ENCODE measurements at places on chromosomes 5 and 9. TPM values are rescaled to one million over a fixed set of nuclear protein-coding genes. Genes with fewer than 3 reads are reported as not detected.

DNA sequence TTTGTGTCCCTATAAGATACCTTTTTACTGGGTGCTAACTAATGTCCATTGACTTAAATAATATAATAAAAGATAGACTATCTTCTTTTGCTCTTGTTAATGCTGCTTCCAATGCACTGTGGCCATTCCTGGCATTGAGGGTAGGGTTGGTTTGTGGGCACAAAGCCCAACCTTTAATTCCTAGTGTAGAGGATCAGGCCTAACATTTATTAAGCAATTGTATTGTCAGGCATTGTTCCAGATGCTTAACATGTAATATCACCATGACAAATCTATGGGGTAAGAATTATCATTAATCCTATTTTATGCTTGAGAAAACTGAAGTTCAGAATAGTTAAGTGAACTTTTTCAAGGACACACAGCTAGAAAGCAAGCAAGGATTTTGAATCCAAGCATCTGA, 60.4 kb upstream of the GPBP1 start:
- no peak for DNase-seq

GRCh38 chr9:110975969-110976368, 62.3 kb downstream of the LPAR1 start:
- DNase-seq = no peak

F2RL1 gene
- polyA plus RNA-seq = 38.2 TPM

- DNase-seq = no peak
Measured at GRCh38 chr9:75858497-75859092, 31.9 kb upstream of the PCSK5 start.

- no peak for DNase-seq
Measured at GRCh38 chr9:16026886-16027285, 474.0 kb downstream of the CCDC171 start.

DNA sequence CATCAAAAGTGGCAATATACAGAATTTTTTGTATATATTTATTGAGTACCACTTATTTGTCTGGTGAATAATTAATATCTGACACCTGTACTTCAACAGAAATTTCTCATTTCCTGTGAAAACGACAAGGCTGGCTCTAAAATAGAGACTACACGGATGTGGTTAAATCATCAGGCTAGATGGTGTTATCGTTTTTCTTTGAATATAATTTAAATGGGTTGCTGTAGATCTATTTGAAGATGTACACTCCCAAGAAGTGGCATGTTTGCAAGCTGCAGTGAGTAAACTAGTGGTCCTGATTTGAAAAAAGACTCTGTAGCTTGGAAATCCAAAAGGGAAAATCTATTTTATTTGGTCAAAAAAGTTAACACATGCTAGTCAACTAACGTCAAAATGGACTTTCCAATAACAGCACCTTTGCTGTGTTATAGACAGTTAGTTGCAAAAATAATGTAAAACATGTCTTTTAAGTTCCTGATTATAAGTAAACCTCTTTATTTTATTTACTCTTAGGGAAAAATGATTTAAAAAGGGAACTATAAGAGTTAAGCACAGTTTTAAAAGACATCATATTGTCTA, 13.8 kb downstream of the ST8SIA4 start:
- DNase-seq = no peak

- no peak for DNase-seq
Measured at GRCh38 chr5:57598756-57599155, 116.1 kb upstream of the ACTBL2 start.

- no peak for DNase-seq
Measured at GRCh38 chr5:51391175-51391574, 7.9 kb downstream of the ISL1 start.

SLCO4C1 gene
- polyA plus RNA-seq = 27.7 TPM

PCDHGB6 gene
- polyA plus RNA-seq = 6.6 TPM

DNA sequence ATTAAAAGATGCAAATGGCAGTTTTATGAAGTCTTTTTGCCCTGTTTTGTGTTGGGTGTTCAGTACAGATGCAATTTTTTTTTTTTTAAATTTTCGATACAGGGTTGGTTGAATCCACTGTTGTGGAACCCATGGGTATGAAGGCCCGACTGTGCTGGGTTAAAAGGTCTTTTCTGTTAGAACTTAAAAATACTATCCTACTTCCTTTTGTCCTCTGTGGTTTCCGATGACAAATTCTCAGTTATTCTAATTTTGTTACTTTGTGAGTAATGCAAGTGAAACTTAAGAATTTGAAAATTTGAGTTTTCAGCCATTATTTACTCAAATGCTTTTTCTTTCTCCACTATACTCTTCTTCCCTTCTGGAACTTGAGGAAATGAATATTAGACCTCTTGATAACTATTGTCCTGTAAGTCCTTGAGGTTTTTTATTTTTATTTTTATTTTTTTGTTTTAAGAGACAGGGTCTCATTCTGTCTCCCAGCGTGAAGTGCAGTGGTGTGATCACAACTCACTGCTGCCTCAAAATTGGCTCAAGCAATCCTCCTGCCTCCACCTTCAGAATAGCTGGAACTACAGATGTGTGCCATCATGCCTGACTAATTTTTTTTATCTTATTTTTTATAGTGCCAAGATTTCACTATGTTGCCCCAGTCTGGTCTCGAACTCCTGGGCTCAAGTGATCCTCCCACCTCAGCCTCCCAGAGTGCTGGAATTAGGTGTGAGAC, 67.5 kb downstream of the ZCCHC7 start:
- DNase-seq = no peak

FOXD4L5 gene
- polyA plus RNA-seq = 0.10 TPM

DNA sequence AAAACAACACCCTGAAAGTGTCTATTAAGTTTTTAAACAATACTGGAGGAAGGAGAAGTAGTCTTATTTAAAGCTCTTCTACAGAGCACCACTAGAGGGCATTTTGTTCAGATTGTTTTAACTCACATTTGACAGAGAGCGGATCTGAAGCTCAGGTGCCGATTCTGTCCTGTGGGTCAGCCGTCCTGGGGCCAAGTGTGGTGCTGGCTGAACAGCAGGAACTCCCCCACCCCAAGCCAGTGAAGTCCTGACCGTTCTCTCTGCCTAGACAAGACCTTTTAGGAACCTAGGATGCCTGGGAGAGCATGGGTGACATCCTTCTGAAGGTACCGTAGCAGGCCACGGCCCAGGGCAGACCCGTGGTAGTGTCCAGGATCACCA, 3.9 kb downstream of the EXOC3 start:
- DNase-seq = no peak

AGXT2 gene
- polyA plus RNA-seq = 80.5 TPM

DNA sequence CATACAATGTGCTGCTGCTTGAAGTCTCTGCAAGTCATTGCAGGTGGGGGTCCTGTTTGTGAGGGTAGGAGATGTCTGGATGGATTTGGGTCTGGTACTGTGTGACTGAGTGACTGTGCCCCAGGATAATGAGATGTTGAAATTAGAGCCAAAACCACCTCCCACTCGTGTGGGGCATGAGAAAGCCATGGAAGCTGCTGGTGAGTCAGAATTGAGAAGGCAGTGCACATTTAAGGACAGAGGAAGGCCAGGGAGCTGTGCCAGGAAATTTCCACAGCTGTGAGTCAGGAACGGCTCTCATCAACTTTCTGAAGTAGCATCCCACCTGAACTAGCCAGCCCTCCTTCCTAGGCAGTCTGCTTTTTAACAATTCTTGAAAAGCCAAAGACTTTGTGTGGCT, 229.8 kb downstream of the DRD1 start:
- DNase-seq = no peak

INSL4 gene
- polyA plus RNA-seq = not detected

IFNE gene
- 0.08 TPM for polyA plus RNA-seq

TSSK1B gene
- not detected for polyA plus RNA-seq

DNA sequence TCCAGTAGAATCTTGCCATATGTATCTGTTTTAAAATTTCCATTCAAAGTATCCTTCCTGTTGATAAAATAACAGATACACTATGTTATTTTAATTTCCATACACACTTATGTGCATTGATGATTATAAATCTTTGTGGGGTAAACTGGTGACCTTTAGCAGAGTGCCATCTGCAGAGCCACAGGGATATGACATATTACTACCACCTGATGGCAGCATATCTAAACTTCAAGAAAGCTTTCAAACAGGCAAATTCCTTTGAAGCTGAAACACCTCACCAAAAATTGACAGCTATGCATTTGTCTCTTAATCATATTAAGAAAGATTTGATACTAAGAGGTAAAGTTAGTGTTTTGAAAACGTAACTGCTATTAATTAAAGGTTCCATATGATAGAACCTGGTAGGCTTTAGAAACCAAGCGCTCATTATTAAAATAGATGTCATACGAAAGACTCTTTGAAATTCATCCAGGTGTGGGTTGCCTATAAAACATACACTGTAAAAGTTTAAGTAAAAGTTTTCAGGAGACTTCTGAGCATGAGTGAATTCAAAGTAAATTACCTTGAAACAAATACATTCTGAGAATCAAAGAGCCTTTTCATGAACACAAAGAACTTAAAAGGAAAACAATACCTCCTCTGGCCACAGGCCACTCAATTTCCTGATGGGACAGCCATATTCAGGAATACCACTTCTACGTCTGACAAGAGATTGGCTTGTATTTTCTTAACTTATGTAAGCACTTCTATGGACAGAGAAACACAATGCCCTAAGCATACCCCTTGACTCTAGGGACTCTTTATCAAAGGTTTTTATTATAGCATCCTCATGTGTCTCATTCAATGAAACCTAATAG, 93.3 kb downstream of the KIAA0825 start:
- DNase-seq = peak; percentile 7

NMUR2 gene
- polyA plus RNA-seq = 0.19 TPM

DNA sequence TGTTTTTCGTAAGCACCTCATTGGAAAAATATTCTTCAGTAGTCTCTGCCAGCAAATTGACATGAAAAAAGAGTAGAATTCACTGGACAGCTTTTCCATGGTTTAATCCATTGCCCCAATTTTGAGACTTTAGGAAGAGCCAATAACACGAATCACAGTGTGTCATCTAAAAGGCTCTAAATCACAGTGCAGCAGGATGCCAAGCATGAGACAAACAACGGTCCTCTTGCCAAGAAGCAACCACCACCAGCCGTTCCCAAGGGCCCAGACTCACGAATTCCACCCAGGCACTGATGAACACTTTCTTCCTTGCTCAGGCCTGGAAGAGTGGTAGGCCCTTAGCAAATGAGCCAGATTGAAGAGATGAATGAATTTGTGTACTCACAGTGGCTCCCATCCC, 18.3 kb upstream of the IRX4 start:
- DNase-seq = no peak

NAIP gene
- 14.5 TPM for polyA plus RNA-seq

- DNase-seq = no peak
Measured at GRCh38 chr5:76325876-76326491, 77.1 kb upstream of the IQGAP2 start.

- no peak for DNase-seq
Measured at GRCh38 chr9:134396258-134396742, 70.0 kb downstream of the RXRA start.

DNA sequence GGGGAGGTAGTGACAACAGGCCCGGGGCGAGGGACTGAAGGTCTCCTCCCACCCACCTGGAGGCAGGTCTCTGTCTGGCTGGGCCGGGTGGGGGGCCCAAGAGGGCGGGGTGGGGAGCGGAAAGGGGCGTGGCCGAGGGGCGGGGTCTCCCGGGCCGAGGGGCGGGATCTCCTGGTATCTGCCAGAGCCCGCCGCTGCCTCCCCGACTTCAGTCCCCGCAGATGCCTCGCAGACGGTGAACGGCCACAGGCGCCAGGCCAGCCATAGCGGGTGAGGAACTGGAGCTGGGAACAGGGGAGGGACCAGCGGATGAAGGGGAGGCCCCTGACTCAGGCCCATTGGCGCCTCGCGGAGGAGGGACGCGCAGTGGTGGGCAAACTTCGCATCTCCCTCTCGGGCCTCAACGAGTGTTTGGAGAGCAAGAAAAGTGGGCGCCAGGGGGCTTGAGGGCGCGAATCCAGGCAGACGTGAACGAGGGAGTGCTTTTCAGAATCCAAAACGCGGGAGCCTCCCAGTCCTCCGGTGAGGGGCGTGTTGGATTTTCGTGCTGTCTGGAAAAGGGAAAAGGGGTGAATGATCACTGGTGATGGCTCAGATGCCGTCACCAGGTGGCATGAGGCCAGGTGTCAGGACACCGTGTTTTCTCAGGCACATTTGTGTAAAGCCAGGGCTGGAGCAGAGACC, at the start of gene ADGRD2:
TSS of gene ADGRD2 (plus strand) at position 211 of the 684 bp plus-strand sequence. CDS start 1,216 bp downstream, outside the sequence.
- DNase-seq = no peak

- DNase-seq = no peak
Measured at GRCh38 chr5:139949710-139950109, 93.4 kb downstream of the NRG2 start.

SLC23A1 gene
- polyA plus RNA-seq = 13.5 TPM

DNA sequence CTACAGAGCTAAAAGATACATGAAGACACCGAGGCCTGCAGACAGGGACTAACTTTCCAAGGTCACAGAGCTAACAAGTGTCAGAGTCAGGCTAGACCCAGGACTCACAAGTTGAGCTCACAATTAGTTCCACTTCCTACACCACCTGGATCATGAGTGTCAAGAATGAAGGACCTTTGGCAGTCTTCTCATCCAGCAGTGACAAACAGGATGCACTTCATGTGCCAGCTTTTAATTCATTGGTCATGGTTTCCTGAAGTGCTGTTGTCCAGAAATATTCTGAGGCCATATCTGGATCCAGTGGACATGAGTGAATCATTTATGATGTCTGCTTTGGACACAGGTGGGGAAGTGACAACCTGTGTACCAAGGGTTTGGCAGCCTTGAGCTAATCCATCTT, 77.4 kb downstream of the KCNIP1 start:
- DNase-seq = no peak
